ENCODE measurements at places on chromosomes 6 and 20.

- peak; percentile 73 for DNase-seq
Measured at GRCh38 chr20:47677635-47678453, 107.4 kb downstream of the SULF2 start.

- no peak for DNase-seq
Measured at GRCh38 chr6:18187701-18188100, 32.5 kb downstream of the KDM1B start.

- DNase-seq = no peak
Measured at GRCh38 chr6:124203101-124203811, 399.6 kb downstream of the NKAIN2 start.

DNA sequence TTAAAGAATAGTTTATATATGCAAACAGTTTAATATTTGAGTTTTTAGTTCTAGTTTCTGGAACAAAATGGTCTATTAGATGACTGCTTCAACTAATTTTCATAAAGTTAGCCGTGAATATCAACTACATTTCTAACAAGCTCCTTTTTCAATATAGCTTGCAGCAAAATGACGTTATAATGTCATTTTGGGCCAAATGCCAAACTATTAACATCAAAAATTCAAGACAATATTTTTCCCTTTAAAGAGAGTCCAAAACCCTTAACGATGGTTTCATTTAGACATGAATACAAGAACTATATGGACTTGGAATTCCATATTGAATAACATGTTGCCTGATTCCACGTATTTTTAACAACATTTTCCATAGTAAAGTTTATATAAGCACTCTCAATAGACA is 91.0 kb downstream of the SMLR1 start:
- DNase-seq = no peak

GRCh38 chr6:135673501-135674309 is 176.2 kb upstream of the AHI1 start:
- no peak for DNase-seq
